T47D (cell line): ENCODE measurements at places on chromosomes 11 and 22.

GRCh38 chr11:17770917-17771316 lies 36.3 kb downstream of the KCNC1 start:
- peak; percentile 36 for DNase-seq

DNA sequence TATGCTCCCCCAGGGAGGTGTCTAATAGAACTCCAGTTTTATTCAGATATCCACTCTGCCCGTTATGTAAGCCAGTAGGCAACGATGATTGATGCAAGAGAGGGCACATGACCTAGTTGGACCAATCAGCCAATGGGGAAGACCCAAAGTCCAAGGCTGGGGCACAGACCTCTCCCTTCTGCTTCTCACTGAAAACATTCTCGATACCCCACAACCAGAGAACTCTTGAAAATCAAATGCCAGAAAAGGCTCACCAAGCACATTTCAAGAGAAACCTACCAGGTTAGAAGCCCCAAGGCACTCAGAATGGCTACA lies 7.4 kb downstream of the HIRA start:
- DNase-seq, result no peak

DNA sequence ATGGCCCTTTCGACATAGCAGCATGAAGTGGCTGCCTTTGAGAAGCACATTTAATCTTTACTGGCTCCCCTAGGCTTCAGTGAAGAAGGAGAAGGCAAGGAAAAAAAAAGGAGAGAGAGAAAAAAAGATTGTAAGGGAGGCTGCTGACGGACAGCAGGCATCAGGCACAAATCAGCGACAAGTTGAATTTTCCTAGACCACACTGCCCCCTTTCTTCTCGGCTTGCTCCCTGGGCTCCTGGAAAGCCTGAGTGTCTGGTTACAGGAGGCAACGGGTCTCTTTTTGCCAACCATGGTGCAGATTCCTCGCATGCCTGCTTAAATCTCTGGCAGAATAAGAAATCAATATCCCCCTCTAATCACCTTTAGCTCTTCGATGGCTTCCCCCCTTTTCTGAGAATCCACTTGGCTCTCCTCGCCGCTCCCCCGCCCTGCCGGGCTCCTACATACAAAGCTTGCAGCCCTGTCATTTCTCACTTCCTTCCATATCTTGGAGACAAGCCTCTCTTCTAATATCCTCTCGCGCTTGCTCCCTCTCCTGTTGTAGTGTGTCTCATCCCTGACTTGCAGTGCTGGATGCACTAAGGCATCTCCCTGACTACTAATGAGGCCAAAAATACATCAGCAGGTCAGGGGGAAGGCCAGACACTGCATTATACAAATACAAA lies 14.3 kb downstream of the BLID start:
- peak; percentile 29 for DNase-seq

GRCh38 chr11:106533046-106533445 lies 455.6 kb downstream of the AASDHPPT start:
- DNase-seq, result no peak

DNA sequence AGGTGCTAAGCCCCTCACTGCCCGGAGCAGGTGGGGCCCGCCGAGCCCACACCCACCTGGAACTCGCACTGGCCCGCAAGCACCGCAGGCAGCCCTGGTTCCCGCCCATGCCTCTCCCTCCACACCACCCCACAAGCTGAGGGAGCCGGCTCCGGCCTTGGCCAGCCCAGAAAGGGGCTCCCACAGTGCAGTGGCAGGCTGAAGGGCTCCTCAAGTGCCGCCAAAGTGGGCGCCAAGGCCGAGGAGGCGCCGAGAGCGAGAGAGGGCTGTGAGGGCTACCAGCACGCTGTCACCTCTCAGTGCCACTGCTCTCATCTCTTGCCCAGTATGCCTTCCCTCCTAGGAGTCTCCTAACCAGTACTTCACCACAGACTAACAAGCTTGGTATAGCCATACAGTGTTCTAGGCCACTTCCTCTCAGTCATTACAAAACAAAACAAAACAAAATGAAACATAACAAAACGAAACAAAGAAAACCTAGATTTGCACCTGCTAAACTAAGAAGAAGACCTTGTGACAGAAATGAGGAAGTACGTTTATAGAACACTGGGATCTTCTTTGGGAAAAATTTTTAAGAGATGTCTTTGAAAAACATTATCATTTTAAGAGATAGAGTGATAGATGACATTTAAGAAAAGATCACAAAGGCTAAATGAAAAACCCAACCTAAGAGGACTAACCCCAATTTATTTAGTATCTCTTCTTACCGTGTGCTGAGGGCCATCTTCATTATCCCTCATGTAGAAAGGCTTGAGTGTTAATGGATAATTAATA lies 47.7 kb upstream of the GAB2 start:
- no peak for DNase-seq

- DNase-seq, result no peak
Observed at GRCh38 chr11:38402063-38402462, 1804.0 kb upstream of the RAG2 start.

DNA sequence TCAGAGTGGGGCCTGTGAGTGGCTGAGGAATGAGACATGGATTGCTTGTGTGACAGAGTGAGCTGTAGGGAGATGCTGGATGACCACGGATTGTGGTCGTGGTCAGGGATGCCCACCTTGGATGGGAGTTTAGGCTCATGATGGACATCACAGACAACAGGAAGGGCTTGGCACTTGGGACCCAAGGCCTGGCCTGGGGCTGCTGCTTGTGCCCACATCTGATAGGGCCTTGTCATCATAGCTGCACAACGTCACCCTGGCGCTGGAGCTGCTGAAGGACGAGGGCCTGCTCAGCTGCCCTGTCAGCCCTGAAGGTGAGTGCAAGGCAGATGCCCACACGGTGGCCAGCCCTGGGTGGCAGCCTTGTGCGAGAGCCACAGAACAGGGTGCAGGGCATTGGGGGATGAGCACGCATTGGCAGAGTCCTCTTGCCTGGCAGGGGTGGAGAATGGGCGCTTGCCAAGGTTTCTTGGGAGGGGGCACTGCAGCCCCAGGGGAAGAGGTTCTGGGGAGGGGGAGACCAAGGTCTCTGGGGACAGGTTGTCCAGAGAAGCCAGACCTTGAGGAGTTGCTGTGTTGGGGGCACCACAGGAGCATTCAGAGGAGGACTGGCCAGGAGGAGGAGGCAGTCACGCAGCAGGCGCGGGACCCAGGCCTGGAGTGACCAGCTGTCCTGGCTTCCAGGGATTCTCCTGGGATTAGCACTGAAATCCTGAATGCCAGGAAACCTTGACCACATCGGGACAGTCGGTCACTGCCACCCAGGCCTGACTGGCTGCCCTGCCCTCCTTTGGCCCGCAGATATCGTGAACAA lies 25.0 kb downstream of the PARVG start:
- DNase-seq, result no peak

- no peak for DNase-seq
Observed at GRCh38 chr22:27336151-27337090, 465.1 kb downstream of the MN1 start.

GRCh38 chr22:44379817-44380755 lies 67.3 kb upstream of the SHISAL1 start:
- no peak for DNase-seq

GRCh38 chr11:85115798-85116197 lies 511.3 kb downstream of the DLG2 start:
- DNase-seq, result no peak

DNA sequence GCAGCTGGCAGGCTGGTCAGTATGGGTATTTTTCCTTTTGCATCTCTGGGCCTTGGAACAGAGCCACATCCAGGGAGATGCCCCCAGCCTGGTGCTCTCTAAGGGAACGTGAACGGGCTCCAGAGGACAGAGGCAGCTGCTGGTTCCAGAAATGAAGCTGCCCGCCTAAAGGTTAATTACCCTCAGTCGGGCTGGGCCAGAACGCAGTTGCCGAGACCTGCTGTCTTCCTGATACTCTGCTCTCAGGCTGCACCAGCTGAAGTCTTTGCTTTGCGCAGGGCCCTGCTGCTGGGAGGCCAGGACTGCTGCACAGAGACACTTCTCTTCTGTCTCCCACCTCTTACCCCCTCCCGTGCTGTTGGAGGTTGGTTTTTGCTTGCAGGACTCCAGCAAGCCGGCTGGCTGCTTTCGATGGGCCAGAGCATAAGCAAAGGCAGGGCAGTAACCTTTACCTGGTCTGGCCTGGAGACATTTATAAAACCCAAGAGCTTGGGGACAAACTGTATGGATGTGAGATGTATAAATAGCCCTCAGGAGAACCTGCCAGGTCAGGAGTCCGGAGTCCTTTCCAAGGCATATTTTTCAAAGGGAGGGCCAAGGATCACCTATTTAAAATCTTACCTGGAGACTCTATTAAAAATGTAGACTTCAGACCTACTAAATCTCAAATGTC lies 197.1 kb downstream of the GRIK4 start:
- DNase-seq, result no peak

DNA sequence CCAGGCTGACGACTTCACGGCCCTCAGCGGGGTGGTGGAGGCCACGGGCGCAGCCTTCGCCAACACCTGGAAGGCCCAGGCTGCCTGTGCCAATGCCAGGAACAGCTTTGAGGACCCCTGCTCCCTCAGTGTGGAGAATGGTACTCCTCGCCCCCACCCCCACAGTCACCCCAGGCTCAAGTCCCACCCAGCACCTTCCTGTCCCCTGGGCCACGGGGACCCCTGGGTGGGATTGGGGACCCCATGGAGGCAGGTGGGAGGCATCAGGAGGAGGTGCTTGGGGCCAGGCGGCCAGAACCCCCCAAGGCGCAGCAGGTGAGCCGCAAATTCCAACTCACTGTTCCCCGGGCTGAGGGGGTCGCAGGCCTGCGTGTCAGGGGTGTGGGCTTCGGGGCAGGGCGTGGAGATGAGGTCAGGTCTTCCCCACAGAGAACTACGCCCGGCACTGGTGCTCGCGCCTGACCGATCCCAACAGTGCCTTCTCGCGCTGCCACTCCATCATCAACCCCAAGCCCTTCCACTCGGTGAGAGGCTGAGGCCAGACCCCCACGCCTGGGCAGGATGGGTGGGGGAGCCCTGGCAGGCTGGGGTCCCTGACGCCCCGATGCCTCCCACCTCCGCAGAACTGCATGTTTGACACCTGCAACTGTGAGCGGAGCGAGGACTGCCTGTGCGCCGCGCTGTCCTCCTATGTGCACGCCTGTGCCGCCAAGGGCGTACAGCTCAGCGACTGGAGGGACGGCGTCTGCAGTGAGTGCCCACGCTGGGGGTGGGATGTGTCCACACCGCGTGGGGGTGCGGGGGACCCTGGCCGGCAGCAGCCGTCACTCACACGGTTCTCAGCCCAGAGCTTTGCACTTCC lies 9.4 kb downstream of the MUC5B start:
- DNase-seq, result no peak

GRCh38 chr11:62223095-62223494 lies 14.6 kb downstream of the SCGB2A1 start:
- no peak for DNase-seq

DNA sequence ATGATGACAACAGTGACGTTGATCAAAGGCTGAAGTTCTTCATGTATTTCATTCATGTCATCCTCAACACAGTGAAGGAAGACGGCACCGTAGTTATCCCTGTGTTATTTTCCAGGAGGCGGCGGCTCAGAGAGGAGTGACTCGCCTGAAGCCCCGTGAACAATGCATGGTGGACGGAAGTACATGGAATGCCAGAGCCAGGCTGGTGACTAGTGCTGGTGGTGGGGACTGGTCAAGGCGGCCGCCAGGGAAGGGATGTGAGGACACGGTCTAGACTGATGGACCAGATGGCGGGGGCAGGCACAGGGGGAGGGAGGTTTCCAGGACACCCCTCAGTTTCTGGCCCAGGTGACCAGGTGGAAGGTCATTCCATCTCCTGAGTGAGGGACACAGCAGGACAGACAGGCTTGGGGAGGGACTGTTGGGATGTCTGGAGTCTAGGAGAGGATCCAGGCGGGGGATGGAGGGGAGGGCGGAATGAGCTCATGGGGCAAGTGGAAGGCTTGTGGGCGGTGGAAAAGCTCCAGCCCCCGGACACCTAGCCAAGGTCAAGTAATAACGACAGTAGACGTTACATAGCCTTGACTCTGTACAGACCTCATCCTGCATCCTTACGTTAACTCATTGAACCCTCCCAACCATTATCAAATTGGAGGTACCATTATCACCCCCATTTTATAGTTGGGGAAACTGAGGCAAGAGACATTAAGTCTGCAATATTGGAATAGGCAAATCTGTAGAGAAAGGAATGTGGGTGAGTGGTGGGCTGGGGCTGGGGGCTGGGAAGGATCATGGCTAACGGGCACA lies 16.0 kb upstream of the PICK1 start:
- no peak for DNase-seq

GRCh38 chr11:129767827-129768226 lies 47.8 kb upstream of the TMEM45B start:
- DNase-seq, result no peak

GRCh38 chr22:46635756-46636155 lies 15.6 kb downstream of the GRAMD4 start:
- no peak for DNase-seq

DNA sequence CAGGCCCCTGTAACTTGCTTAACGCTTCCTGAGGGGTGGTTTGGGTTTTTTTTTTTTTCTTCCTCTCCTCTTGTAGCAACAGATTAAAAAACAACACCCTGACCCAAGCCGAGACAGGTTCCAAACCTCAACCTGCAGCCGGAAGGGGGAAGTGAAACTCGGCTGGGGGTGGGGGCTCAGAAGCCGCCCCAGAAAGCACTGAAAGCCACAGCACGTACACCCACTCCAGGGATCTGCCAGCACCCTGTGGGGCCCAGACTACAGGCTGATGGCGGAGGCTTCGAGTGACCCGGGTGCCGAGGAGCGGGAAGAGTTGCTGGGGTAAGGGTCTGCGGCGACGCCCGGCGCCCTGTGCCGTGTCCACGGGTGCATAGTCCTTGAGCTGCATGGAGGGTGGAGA lies at the start of gene LSP1:
Gene LSP1, plus strand, starts transcription at position 208 of the 400 bp plus-strand sequence. Its CDS starts 61 bp downstream, at position 269.
- no peak for DNase-seq

DNA sequence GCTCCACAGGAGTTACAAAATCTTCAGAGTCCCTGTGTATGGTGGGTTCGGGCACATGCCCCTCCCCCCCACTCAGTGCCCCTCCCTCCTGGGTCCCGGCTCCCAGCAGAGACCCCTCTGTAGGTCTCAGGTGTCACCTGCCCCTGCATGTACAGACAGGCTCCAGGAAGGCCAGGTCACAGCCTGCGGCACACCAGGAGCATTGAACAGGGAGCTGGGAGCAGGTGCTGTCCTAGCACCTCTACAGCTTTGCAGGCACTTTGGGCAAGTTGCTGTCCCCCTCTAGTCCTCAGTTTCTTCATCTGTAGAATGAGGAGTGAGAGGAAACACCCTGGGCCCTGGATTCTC lies 80.1 kb upstream of the RTL6 start:
- DNase-seq, result no peak

DNA sequence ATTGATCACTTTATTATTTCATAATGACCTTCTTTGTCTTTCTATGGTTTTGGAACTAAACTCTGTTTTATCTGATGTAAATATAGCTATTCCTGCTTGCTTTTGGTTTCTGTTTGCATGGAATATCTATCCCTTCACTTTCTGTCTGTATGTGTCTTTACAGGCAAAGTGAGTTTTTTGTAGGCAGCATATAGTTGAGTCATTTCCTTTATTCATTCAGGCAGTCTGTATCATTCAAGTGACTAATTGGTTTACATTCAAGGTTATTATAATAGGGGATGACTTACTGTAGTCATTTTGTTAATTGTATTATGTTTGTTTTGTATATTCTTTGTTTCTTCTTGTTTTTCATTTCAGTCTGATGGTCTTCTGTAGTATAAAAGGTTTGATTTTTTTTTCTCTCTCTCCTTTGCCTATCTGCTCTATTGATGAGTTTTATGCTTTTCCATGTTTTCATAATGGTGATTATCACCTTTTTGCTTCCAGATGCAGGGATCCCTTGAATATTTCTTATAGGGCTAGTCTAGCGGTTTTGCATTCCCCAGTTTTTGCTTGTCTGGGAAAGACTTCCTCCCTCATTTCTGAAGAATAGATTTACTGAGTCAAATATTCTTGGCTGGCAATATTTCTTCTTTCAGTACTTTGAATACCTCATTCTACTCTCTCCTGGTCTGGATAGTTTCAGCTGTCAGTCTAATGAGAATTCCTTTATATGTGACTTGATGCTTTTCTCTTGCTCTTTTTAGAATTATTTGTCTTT lies 50.4 kb downstream of the GDPD4 start:
- DNase-seq, result no peak
